ENCODE measurements at places on chromosomes 2 and 18.

- no peaks in the 10 kb centered on the region for H3K4me1 ChIP-seq
- DNase-seq: no peak
- H3K4me3 ChIP-seq: no peak overlapping the region
Observed at GRCh38 chr2:59575191-59575590, 978.3 kb downstream of the BCL11A start.

GRCh38 chr2:238947920-238948710 is 100.2 kb downstream of the TWIST2 start:
- H3K36me3 ChIP-seq: no peaks in the 10 kb centered on the region
- no peaks in the 10 kb centered on the region for H3K4me1 ChIP-seq
- no peaks in the 10 kb centered on the region for H3K27me3 ChIP-seq
- no peak overlapping the region for H3K27ac ChIP-seq
- no peak for DNase-seq

GRCh38 chr18:61856678-61857077 is 36.1 kb downstream of the RNF152 start:
- H3K36me3 ChIP-seq: no peaks in the 10 kb centered on the region
- no peak overlapping the region for H3K4me3 ChIP-seq
- no peak overlapping the region for H3K27ac ChIP-seq
- H3K27me3 ChIP-seq: no peaks in the 10 kb centered on the region
- no peak for DNase-seq

GRCh38 chr2:150909613-150910012 is 352.1 kb downstream of the RBM43 start:
- no peaks in the 10 kb centered on the region for H3K36me3 ChIP-seq
- H3K27ac ChIP-seq: no peak overlapping the region
- no peak for DNase-seq

DNA sequence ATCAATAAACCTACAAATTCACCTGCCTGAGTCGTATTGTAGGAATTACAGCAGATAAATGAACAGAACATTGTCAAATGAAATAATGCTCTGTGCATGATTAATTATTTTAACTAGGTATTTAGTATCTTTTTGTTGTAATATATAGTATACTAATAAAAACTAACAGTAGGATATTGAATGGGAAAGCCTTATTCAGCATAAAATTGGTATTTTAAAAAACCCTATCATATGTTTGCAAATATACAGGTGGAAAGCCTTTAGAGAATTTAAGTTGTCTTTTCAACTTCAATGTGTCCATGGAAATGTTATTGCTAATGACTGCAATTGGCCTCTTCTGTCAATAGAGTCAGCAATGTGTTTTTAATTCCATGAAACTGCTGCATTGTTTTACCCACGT is 40.8 kb upstream of the SLC35F5 start:
- no peak for DNase-seq
- H3K4me1 ChIP-seq: no peaks in the 10 kb centered on the region
- H3K36me3 ChIP-seq: no peaks in the 10 kb centered on the region
- no peak overlapping the region for H3K4me3 ChIP-seq
- no peak overlapping the region for H3K27ac ChIP-seq
